Heart right ventricle (tissue), 16 donors: ENCODE measurements at places on chromosomes 3 and 15. TPM values are rescaled to one million over a fixed set of nuclear protein-coding genes. Genes with fewer than 3 reads are reported as not detected.

DNA sequence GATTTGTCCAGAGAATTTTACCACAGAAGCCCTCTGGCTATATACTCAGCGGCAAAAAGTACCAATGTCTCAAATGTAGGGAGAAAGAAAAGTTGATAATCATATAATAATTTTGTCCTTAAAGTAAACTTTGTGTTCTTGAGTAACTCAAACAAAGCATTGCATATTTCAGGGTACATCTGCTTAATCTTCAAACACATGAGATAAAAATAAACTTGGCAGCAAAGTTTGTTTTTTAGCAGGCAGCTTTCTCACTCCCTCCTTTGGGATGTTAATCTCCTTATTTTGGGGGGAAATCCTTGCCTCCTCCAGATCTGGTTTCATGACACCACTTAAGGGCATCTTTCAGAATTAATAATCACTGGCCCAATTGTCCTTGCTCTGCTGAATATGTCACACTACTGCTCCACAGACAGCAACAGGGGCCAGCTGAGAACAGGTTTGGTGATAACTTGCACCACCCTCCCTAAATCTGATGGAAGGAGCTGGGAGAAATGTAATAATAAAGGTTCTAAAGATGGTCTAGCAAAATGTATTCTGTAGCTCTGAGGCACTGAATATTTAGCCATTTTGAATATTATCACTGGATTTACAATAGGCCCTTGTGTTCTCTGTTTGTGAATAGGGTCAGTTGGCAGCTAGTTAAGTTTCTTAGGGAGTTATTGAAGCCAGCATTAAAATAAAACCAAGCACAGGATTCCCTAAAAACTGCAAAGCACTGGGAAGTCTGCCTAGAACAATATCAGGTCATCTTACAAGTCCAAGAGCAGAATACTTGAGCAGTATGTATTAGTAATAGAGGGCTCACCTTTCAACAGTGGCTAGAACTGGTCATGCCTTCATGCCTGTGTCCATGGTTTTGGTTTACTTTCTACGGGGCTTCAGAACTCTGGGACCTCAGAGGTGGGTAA, 79.2 kb downstream of the EFL1 start:
- peaks cover 24% of the 10 kb centered on the region for H3K4me1 ChIP-seq
- H3K27me3 ChIP-seq: no peaks in the 10 kb centered on the region
- H3K36me3 ChIP-seq: no peaks in the 10 kb centered on the region
- no peak overlapping the region for H3K4me3 ChIP-seq
- no peak for DNase-seq

GRCh38 chr3:58008141-58009025, at the start of gene FLNB:
TSS of gene FLNB (plus strand) at chr3:58008422. CDS start at chr3:58008565, 143 bp downstream.
- H3K36me3 ChIP-seq: no peaks in the 10 kb centered on the region
- H3K27ac ChIP-seq: peak within 1 kb of the TSS; percentile 88

DNA sequence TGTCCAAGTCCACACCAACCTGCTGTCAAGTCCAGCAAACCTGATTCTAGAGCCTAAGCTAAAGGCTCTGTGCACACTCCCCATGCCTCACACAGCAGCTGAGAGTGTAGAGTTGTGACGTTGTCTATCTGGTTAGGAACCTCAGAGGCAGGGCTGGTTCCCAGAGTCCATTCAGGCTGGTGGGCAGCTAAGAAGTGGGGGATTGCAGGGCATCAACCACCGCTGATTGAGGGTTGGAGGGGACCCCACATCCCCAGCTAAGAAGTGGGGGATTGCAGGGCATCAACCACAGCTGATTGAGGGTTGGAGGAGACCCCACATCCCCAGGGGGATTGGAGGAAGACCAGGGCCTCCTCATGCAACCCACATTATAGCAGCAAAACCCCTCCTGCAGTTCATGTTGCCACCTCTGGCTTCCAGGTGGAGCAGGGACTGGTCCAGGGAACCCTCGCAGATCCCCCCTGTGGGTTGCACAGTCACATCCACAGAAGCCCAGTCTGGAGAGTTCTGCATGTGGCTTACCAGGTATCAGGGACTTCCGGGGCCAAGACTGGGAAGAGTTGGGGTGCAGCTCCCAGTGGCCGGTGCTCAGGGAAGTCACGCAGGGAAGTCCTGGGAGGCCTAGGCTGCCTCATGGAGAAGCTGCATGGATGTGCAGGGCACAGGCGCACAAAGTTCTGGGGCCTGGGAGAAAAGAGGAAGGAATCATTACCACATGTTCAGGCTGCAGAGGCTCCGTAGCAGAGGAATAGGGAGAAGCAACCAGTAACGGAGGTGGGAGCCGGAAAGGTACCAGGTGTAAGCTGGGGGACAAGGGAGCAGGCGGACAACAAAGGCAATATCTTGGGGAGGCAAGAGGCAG, 71.4 kb upstream of the PCSK6 start:
- no peak for DNase-seq
- no peaks in the 10 kb centered on the region for H3K36me3 ChIP-seq
- H3K4me1 ChIP-seq: no peaks in the 10 kb centered on the region
- H3K4me3 ChIP-seq: no peak overlapping the region

- DNase-seq: no peak
- no peaks in the 10 kb centered on the region for H3K27me3 ChIP-seq
- H3K4me1 ChIP-seq: no peaks in the 10 kb centered on the region
Observed at GRCh38 chr3:59212128-59212779, 162.4 kb upstream of the CFAP20DC start.

- H3K4me1 ChIP-seq: peaks cover 15% of the 10 kb centered on the region
- DNase-seq: no peak
- no peaks in the 10 kb centered on the region for H3K36me3 ChIP-seq
- no peak overlapping the region for H3K4me3 ChIP-seq
- no peaks in the 10 kb centered on the region for H3K27me3 ChIP-seq
- no peak overlapping the region for H3K27ac ChIP-seq
Observed at GRCh38 chr3:20096135-20096685, 56.0 kb downstream of the KAT2B start.

- H3K4me1 ChIP-seq: no peaks in the 10 kb centered on the region
- H3K4me3 ChIP-seq: no peak overlapping the region
Observed at GRCh38 chr3:151843275-151843674, 29.4 kb downstream of the AADAC start.

DNA sequence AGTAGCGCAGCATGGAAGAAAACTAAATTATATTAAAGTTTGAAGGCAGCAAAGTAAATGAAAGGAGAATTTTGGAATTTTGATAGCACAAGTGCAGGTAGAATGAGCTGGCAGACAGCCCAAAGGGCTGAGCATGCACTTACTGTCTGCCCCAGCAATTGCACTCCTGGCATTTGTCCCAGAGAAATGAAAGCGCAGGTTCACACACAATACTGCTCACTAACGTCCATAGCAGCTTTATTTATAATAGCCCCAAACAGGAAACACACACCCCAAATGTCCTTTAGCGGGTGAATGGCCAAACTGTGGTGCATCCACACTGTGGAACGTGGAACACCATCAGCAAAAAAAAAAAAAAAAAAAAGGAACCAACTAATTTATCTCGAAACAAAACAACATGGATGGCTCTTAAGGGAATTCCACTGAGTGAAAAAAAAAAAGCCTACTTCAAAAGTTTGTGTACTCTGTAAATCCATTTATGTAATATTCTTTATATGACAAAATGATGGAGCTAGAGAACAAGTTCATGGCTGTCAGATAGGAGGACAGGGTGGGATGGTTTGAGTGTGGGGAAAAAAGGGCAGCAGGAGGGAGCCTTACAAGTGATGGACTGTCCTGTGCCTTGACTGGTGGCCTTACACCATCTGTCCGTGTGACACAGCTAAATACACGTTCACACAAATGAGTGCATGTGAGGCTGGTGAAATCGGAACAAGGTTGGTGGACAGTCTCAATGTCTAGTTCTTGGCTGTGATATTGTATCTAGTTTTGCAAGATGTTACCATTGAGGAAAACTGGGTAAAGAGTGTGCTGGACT, 6.0 kb upstream of the TM2D3 start:
- no peaks in the 10 kb centered on the region for H3K27me3 ChIP-seq
- H3K36me3 ChIP-seq: no peaks in the 10 kb centered on the region
- DNase-seq: no peak
- H3K27ac ChIP-seq: peak overlapping the region; percentile 11
- no peak overlapping the region for H3K4me3 ChIP-seq

DNA sequence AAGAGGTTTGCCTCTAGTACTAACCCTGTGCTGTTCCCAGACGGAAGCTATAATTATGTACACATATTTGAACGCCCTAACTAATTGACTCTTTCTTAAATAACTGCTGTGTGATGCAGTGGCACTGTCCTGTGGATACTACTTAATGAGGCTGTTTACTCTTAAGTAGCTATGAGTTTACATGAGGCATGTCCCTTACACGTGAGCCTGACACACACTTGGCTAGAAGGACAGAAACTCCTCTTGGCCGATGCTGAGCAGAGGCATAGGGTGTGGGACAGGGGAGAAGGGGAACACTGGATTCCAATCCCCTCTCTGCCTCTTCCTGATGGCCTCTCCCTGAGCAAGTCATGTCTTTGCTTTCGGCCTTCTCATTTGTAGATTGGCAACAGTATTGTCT, 21.9 kb downstream of the EHD4 start:
- no peak for DNase-seq
- H3K27ac ChIP-seq: peak overlapping the region; percentile 81
- H3K27me3 ChIP-seq: no peaks in the 10 kb centered on the region
- H3K4me3 ChIP-seq: no peak overlapping the region

GRCh38 chr15:57283774-57284503, 92.4 kb upstream of the CGNL1 start:
- DNase-seq: no peak
- no peak overlapping the region for H3K4me3 ChIP-seq
- no peaks in the 10 kb centered on the region for H3K27me3 ChIP-seq
- H3K36me3 ChIP-seq: peaks cover 96% of the 10 kb centered on the region
- H3K27ac ChIP-seq: no peak overlapping the region

DNA sequence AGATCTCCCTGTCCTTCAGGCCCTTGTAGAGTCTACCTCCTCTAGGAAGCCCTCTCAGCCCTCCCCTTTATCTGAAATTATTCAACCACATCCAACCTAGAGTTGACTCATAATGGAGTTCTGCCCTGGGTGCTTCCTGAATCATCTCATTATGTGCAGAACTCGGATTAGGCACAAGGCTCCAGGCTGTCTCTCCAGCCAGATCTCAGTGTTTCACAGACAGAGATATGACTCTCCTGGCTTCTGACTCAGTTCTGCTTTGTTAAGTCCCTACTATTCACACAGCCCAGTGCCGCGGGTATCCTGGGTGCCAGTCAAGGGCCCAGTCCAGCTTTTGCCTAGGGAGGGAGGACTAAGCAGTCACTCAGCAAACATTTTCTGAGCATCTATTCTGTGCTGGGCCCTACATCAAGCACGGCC, 9.3 kb downstream of the STRA6 start:
- H3K27ac ChIP-seq: no peak overlapping the region
- no peaks in the 10 kb centered on the region for H3K36me3 ChIP-seq

DNA sequence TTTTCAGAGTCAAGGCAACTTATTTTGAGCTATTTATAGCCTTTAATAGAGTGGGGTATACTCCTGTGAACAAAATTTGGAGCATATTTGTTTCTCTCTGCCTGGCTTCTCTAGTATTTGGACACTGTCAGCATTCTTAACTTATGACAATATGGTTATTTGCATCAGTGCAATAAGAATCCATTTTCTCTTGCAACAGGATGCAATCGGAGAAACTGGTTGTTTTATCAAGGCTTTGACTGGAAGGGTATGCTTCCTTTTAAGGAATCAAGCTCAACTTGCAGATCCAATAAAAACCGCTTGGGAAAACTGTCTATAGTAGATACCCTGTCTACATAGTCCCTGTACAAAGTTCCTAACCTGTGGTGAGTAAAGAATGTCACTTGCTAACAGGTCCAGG, 106.7 kb downstream of the DPH6 start:
- no peaks in the 10 kb centered on the region for H3K4me1 ChIP-seq
- no peak overlapping the region for H3K27ac ChIP-seq
- no peak overlapping the region for H3K4me3 ChIP-seq

GRCh38 chr3:12902181-12902999, 61.0 kb upstream of the RPL32 start:
- H3K27ac ChIP-seq: no peak overlapping the region
- H3K36me3 ChIP-seq: peaks cover 99% of the 10 kb centered on the region
- H3K4me3 ChIP-seq: no peak overlapping the region
- H3K4me1 ChIP-seq: peaks cover 63% of the 10 kb centered on the region
- H3K27me3 ChIP-seq: no peaks in the 10 kb centered on the region

The MCF2L2 gene
- not detected for total RNA-seq

The NMB gene
- 2.7 TPM for total RNA-seq

The ZNF502 gene
- total RNA-seq: 3.3 TPM

The LRRC58 gene
- 9.3 TPM for total RNA-seq

The PLCB2 gene
- total RNA-seq: 4.4 TPM

The SCG3 gene
- not detected for total RNA-seq

The RARRES1 gene
- 38.2 TPM for total RNA-seq

The FMN1 gene
- 5.5 TPM for total RNA-seq

The CFAP91 gene
- total RNA-seq: 0.48 TPM

The PTX3 gene
- total RNA-seq: 0.42 TPM
